ENCODE measurements at places on chromosomes 5 and 9.

DNA sequence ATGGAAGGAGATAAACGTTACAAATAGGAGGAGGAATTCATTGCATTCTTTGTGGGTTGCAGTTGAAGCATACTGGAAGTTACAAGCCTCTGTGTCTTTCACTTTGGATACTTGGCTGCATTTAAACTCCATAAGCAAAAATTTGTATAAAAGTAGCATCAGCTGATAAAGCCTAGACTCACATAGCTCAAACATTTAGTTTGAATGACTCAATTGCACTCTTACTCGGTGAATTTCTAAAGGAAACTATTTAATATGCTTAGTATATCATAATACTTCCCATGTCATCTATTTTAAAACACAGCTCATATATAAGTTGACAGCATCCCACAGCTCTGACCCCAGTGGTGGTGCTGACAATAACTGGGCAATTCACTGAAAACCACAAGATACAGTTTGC is 596.6 kb upstream of the ZNF608 start:
- DNase-seq = no peak

GRCh38 chr5:163342306-163342705 is 95.1 kb upstream of the CCNG1 start:
- no peak for DNase-seq

- no peak for DNase-seq
Measured at GRCh38 chr5:172910828-172911627, 48.2 kb upstream of the RPL26L1 start.

GRCh38 chr9:93467062-93467416 is 13.7 kb upstream of the FAM120AOS start:
- DNase-seq = no peak

DNA sequence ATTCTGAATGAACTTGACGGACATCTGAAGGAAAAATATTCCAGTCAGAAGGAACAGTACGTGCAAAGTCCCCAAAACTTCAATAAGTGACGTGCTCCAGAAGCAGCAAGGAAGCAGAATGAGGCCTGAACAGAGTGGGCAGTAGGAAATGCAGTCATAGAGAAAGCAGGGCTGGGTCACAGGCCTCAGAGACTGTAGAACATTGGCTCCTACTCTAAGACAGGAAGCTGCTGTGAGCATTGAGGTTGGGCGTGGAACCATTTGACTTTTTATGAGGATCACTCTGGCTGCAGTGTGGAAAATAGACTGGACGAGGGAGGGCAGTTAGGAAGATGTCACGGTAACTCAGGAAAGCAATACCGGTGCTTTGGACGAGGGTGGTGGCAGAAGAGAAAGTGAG is 64.0 kb downstream of the DOCK8 start:
- DNase-seq = no peak

GRCh38 chr5:134226441-134227192 is 744 bp upstream of the PPP2CA start:
- no peak for DNase-seq

DNA sequence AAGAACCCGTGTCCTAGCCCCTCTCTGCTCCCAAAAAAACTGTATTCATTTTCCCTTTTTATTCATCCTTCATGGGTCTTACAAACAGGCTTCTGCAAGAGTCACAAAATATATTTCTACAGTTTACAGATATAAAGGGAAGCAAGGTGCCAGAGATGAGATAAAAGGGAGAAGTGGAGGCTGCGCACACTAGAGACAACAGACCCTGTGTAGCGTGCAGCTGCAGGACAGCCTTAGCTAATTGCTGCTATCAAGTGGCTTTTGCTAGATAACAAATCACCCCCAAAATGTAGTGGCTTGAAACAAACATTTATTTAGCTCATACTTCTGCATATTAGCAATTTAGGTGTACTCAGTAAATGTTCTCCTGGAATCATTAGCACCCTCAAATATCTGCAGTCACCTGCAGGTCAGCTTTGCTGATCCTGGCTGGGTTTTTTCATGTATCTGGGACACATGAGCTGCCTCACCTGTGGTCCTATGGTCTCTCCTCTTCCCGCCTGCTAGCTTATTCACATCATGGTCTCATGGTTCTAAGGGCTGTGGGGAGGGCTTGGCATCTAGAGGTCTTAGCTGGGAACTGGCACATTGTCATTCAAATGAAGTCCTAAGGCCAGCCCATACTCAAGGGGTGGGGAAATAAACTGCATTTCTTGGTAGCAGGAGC is 29.4 kb downstream of the ARHGEF37 start:
- DNase-seq = no peak

DNA sequence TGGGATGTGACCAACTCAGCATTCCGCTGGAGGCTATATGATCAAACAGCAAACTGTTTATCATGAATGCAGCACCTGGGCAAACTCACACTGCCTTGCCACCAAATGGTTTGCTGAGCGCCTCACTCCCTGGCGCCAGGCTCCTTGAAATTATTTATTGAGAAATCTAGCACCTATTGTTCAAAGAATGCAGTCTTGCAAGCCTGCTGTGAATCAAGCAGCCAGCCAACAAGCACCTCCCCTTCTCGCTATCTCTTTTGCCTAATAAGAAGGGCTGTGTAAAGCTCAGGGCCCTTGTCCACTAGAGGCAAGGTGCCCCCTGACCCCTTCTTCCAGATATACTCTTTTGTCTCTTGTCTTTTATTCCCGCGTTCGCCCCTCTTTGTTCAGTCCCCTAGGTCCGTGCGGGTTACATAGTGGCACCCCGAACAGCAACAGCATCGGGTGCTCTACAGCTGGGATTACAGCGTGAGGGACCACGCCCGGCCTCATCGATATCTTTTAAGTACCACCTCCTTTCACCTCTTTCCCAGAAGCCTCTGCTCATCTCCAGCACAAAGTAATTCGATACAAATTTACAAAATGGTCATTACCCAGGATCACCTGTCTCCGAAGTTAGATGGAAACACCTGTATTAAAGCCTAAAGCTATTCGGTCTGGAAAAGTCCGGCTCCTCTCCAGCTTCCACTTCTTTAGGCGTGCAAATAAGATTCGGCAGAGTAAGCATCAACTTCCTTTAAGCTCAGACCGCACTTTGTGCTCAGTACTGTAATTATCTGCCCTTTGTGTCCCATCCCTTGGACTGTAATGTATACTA is 896 bp downstream of the RIGI start:
- no peak for DNase-seq

DNA sequence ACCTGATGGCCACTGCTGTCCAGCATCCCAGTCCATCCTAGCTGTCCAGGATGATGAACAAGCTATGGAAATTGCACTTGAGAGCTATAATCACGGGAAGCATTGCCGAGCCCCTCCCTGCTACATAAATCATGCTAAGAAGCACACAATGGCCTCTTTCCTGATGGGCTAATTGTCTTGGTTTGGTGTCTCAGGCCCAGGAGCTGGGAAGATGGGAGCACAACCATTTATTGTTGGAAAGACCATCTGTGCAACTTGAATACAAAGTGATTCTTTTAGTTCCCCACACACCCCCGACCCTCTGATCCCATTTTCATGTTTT is 80.4 kb downstream of the RGS3 start:
- DNase-seq = no peak

GRCh38 chr9:93531374-93531773 is 45.0 kb upstream of the PHF2 start:
- DNase-seq = no peak

DNA sequence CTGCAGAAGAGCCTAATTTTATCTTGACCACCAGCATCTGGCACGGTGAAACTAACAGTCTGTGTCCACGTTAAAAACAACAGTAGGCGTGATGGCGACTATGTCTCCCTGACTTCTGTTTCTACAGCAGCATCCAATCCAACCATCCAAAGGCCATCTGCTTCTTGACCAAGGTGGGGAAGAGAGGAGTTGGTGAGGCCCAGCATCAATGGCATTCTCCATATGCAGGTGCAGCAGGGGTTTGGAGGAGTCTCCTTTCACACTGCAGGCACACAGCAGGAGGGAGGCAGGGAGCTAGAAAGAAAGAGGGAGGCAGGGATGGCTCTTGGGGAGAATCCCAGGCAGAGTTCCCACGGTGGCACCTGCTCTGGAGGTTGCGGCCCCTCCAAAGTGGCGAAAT is 27.0 kb downstream of the MGAT1 start:
- no peak for DNase-seq

- no peak for DNase-seq
Measured at GRCh38 chr5:76443066-76443800, 40.1 kb downstream of the IQGAP2 start.

GRCh38 chr9:26266146-26266793 is 588.0 kb upstream of the TUSC1 start:
- no peak for DNase-seq

- DNase-seq = no peak
Measured at GRCh38 chr9:93945400-93946337, 9.5 kb downstream of the BARX1 start.

GRCh38 chr9:111360881-111361280 is 30.9 kb upstream of the OR2K2 start:
- DNase-seq = no peak

DNA sequence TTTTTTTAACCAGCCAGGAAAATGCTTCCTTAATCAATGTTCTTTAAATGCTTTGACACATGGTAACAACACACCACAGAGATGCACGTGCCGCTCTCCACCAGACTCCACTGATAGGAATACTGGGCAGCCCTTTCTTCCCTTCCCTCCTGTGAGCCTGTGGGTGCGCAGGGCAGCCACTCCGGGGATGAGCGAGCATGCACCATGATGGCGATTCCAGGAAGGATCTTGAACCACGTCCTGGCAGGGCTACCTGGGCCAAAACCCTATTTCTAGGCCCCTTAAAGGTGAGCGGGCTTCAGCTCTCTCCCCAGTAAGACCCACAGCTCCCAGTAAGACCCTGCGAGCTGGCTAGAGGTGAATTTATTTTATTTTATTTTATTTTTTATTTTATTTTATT is 128.2 kb downstream of the MVB12B start:
- DNase-seq = no peak

- DNase-seq = no peak
Measured at GRCh38 chr9:83544002-83544698, 5.9 kb upstream of the FRMD3 start.

DNA sequence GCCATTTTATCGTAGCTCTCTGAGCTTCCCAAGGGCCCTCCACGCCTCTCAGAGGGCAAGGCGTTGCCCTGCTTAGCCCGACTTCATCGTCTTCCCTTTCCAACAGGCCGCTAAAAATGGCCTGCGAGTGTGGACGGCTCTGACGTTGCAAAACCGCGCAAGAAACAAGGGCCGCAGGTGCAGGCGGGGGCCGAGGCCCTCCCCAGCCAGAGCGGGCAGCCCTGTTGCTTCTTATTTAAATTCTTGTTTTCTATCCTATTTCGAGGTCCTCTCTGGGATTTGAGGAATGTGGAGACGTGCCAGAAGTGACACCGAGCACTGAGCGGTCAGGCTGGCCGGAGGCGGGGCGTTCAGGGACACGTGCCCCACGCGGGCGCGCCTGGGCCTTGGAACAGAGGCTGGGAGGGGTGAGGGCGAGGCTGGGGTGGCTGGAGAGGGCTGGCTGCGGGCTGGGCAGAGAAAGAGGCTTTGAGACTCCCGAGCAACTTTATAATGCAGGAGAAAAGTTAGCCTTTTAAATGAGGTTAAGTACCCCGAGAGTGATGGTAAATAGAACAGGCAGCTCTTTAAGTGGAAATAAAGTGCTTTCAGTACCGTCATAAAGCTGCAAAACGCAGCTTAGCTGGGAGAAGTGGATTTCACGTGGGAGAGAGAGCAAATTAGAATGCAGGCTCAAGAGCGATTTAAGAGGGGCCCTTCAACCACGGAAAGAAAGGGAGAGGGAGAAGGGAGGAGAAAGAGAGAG is 243.6 kb downstream of the AUH start:
- DNase-seq = no peak

DNA sequence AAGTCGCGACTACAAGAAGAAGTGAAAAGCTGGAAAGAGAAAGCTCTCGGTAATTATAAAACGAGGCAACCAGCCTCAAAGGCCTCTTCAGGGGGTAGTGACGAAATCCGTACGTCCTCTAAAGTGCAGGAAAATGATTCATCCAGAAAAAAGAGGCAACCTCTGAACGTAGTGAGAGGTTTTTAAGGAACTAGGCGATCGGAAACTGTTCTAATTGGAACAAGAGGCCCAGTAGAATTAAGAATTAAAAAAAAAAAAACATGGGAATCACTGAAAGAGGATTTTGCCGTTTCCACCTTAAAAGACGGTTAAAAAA is 1.0 kb downstream of the CSNK1A1 start:
- no peak for DNase-seq

DNA sequence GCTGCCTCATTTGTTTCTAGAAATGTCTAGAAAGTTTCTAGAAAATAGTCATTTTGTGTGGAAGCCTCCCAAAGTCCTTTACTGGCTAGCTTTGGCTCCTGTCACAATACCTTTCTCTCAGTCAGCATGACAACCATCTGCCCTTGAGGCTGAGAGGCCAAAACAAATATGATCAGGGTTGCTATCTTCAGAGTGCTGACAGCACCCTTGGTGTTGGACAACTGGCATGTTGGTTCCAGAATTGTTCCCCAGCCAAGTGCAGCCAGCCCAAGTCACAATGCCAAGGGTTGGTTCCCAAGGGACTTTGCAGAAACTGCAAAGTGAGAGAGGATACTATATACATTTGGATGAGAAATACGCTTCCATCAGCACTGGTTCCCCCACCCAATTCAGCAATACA is 140.9 kb upstream of the GAS1 start:
- no peak for DNase-seq

- no peak for DNase-seq
Measured at GRCh38 chr9:20331095-20331685, 291.1 kb downstream of the MLLT3 start.

DNA sequence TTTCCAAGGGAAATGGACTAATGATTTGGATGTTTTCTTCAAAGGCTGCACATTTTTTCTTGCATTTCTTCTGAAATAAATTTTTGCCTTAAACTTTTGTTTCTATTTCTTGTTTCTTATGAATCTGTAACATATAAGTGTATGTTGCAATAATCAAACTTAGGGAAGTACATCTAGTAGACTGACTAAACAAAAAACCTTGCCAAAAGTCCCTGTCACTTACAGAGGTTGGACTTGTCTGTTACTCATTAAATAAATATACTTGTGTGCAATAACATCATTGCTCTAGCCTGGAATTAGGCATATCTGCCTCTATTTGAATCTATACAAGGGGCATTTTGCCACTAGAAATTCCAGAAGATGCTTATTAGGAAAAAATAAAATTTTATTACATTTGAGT is 56.6 kb downstream of the C6 start:
- no peak for DNase-seq

- DNase-seq = no peak
Measured at GRCh38 chr5:638501-639252, 26.5 kb downstream of the CEP72 start.

DNA sequence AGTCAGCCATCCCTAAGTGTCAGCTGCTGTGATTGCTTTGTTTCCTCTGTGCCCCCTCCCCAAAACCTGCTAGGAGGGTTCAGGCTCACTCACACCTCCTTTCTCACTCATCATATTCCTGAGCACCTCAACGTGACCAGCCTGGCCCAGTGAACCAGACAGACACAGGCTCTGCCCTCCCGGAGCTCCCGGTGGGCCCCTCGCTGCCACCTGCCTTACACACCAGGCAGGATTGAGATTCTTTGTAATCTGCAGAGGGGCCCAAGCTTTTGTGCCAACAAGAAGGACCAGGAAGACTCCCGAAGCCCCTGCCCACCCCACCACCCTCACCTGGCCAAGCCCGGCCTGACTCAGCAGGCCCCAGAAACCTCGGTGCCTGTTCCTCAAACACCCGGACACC is 87.8 kb downstream of the NTNG2 start:
- DNase-seq = no peak

GRCh38 chr9:94783928-94784327 is 57.4 kb downstream of the AOPEP start:
- no peak for DNase-seq

Data from stimulated activated CD8-positive, alpha-beta memory T cell treated with anti-CD3 and anti-CD28 coated beads, Interleukin-4, amount 100 ng/mL, for 24 hours (primary cell).